ENCODE measurements at places on chromosomes 12 and 14.

- no peak for DNase-seq
Measured at GRCh38 chr12:30764251-30764650, 9.5 kb upstream of the CAPRIN2 start.

- no peak for DNase-seq
Measured at GRCh38 chr12:106879612-106880011, 76.1 kb upstream of the TMEM263 start.

DNA sequence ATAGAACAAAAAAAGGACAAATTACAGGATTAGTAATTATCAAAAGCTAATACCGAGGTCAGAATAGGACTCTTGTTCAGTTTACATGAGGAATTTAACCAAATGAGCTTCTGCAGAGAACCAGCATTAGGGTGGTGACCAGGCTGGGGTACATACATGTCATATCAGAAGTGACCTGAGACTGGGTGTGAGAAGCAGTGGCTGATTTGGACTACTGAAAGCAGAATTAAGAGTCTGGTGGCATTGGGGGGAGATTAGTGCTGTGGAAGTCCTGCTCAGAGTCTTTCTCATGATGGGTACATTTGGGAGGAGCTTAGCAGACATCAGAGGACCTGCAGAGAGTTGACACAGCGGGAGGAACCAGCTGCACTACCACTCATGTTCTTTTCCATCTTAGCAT lies 21.7 kb downstream of the TRAF3 start:
- no peak for DNase-seq

DNA sequence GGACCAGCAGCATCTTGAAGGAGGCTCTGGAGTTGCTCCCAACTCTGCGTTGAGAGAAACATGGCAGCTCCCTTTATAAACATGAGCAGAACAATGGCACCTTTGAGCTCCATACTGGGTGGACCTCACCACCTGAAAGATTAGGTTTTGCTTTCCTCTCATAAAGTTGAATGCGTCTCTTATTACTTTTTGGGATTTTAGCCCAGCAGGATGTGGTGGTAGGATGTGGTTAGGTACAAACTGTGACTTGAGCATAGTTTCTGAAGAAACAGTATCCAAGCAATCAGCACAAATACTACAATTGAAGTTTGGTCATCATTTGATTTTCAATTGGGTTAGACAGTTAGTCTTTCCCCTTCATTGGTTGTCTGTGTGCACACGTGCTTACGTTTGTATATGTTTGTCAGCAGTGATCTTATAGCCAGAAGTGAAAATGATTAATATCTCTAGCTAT lies at the start of gene PRR4:
PRR4 (minus strand) TSS at position 51 of the 454 bp plus-strand sequence; CDS start at position 13, 38 bp downstream.
- no peak for DNase-seq

DNA sequence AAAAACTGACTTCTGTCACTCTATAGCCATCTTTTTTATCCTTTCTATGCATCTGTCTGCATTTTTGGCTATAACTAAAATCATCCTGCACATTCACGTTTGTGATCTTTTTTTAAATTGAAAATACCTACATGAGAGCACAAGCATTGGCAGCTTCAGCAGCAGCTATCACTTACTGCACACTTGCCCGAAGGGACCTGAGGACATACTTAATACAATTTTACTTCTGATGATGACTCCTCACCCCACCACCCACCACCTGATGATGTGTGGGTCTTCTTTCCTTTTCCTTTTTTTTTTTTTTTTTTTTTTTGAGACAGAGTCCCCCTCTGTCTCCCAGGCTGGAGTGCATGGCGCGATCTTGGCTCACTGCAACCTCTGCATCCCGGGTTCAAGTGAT lies 160.3 kb downstream of the PRKCH start:
- DNase-seq = no peak

- DNase-seq = no peak
Measured at GRCh38 chr14:30840086-30840779, 34.1 kb upstream of the COCH start.

DNA sequence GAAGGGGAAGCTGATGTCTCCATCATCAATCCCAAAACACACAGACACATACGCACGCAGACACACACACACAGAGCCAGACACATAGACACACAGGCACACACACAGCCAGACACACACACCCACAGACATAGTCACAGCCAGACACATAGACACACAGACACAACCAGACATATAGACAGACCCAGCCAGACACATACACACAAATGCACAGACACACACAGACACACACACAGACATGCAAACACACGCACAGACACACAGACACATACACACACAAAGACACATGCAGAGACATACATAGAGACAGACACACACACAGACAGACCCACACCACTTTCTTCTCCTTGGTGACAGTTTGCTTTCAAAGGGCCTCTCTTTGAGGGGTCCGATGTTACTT lies 6.3 kb downstream of the CCDC197 start:
- no peak for DNase-seq

GRCh38 chr14:102548616-102549240 lies 39.2 kb upstream of the ANKRD9 start:
- no peak for DNase-seq

- DNase-seq = no peak
Measured at GRCh38 chr12:94740601-94741362, 90.4 kb upstream of the TMCC3 start.

- DNase-seq = no peak
Measured at GRCh38 chr14:71665781-71666180, 266.4 kb upstream of the RGS6 start.

DNA sequence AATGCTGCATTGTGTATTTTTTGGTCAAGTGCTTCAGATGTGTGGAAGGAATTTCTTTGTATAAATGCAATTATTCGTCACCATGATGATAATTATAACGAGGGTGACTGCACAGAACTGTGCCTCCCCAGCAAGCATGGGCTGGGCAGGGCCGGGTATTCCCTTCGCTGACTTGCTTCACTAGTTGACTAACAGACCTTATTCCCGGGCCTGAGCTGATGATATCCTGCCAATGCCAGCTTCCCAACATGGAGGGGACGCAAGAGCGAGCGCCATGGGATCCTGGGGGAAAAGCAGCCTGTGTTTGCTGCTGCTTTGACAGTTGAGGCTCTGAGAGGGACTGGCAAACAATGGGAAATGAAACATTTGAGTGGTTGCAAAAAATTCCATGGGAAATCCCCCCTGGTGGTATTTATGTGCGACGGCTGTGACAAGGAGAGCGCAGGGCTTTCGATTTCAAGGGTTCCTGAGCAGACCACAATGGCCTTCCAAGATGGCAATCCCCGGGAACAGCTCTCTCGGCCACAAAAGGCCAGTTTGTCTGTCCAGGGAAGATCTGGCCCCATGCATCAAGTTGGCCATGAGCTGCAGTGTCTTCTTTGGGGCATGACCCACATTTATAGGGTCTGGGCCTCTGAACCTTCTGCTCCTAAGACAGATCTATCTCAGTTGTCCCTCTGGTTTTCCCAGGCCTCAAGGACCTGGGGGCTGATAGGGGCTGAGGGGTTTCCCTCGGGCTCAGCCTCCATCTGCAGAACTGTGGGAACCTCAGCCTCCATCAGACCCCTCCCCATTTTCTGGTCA lies 21.9 kb upstream of the MAP1LC3B2 start:
- no peak for DNase-seq

Measured in activated gamma-delta T cell (primary cell).